Breast epithelium (tissue), 4 donors: ENCODE measurements at places on chromosomes 7 and 10. TPM values are rescaled to one million over a fixed set of nuclear protein-coding genes. Genes with fewer than 3 reads are reported as not detected.

The ENKUR gene
- not detected for total RNA-seq

The FRG2B gene
- not detected for total RNA-seq

DNA sequence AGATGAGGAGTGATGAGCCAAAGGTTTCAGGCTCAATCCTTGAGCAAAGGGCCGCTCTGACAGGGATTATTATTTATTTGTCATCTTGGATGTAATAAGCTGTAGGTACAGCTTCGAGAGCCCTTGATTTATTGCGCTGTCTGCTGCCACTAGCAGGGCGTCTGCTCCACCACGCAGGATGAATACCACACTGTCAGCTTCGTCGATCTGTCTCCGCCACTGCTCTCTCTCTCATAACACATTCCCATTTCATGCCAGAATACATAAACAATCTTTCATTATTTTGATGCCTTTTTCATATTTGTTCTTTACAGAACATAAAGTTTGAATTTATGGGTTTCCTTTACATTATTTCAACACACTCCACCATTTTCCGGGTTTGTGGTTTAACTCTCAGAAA, 276.6 kb downstream of the LRMDA start:
- H3K36me3 ChIP-seq = no peaks in the 10 kb centered on the region
- H3K27me3 ChIP-seq = no peaks in the 10 kb centered on the region
- H3K4me1 ChIP-seq = no peaks in the 10 kb centered on the region
- H3K27ac ChIP-seq = no peak overlapping the region
- DNase-seq = no peak

GRCh38 chr7:80851896-80852476, 66.9 kb downstream of the SEMA3C start:
- H3K4me1 ChIP-seq = no peaks in the 10 kb centered on the region
- no peak for DNase-seq
- H3K27ac ChIP-seq = peak overlapping the region; percentile 12
- H3K27me3 ChIP-seq = no peaks in the 10 kb centered on the region
